ENCODE measurements at places on chromosomes 1 and 21.
A peak's percentile ranks its signal among the peaks of the same experiment; 100 is the strongest.

DNA sequence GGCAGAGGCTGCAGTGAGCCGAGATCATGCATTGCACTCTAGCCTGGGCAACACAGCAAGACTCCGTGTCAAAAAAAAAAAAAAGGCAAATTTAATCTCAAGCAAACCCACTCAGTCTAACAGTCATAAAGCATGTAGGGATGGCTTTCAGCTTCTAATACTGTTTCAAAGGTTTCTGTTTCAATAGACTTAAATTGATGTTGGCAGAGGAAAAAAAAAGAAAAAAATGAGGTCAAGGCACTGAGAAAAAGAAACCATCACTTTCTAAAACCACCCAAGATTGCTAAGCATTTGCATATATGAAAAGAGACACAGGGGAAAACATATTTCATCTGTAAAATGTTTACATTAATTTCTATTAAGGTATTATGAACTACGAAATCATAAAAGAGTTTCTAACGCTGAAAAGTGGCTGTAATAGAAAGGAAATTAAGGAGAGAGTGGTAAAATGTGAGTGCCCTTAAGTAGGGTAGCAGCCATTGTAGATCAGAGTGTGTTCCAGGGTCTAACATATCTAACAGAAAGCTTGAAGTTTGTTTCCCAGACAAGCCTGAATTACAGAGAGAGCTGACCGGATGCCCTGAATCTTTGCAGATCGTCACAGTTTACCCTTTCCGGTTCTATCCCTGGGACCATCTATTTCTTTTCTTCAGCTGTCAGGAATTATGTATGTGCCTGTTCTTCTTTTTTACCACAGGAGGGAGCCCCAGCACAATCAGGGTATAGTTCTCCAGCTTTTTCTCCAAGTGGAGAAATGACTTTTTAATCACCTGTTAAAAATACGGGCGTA lies 70.0 kb downstream of the PLD5 start:
- peak; percentile 16 for DNase-seq

DNA sequence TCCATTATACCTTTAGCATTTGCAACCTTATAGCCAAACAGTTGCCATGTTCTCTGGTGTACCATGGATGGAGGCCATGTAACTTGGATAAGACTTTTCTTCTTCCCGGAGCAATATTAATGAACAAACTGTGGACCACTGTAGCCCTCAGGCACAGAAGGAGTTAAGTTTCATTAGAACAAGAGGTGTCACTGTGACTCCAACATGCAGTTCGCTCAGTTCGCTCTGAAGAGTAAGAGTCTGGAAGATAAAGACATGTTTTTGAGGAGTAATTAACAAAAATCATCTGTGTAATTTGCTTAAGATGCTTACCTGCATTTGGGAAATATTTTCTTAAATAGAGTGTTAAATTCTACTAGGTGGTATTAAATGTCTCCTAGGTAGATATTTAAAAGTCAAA lies 4.1 kb downstream of the KIF26B start:
- DNase-seq, result no peak

DNA sequence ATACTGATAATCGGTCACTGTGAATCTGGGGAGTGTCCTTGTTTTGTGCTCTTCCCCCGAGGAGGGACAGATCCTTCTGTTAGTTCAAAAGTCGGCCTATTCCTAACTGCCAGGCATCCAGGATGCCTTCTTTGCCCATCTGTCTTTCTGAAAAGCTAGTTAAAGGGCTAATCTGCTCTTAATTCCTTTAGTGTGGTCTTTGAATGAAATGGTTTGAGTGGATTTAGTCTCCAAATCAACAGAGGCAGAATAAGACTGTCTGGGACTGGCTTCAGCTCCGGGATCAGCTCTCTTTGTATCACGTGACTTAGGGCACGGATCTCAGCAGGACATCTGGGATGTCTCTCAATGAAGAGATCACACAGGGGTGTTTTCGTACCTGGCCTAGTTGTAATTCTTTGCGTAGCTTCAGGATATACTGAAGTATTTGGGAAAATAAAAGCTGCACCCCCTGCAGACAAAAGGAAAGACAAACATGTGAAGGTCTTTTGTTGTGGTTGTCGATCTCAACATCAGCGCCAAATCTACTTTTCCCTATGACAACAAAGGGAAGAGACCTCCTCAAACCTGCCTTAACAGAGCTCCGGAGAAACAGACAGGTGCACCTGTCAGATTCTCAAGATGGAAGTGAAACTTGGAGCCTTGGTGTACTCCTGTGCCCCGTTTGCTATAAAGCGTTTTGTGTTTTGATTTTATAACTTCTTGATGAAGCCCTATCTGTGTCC lies 97.9 kb downstream of the ERG start:
- DNase-seq, result no peak

GRCh38 chr1:2554621-2555387 lies 1.4 kb upstream of the TNFRSF14 start:
- DNase-seq, result no peak

DNA sequence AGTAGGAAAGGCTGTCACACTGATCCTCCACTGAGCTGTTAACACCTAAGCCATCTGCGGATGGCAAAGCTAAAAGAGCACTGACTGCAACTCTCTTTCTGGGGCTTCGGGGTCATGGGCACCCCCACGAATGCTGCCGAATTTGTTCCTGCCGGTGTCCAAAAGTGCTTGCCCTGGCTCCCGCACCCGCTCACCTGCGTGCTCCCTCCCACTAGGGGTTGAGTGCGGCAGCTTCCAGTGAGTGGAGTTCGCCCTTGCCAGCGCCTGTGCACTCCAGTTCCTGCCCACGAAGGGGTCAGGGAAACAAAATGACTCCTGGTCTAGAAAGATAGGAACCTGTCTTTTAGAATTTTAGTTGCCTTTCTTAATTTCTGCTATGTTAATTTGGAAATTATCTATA lies 78.7 kb downstream of the IFI44 start:
- DNase-seq, result no peak

DNA sequence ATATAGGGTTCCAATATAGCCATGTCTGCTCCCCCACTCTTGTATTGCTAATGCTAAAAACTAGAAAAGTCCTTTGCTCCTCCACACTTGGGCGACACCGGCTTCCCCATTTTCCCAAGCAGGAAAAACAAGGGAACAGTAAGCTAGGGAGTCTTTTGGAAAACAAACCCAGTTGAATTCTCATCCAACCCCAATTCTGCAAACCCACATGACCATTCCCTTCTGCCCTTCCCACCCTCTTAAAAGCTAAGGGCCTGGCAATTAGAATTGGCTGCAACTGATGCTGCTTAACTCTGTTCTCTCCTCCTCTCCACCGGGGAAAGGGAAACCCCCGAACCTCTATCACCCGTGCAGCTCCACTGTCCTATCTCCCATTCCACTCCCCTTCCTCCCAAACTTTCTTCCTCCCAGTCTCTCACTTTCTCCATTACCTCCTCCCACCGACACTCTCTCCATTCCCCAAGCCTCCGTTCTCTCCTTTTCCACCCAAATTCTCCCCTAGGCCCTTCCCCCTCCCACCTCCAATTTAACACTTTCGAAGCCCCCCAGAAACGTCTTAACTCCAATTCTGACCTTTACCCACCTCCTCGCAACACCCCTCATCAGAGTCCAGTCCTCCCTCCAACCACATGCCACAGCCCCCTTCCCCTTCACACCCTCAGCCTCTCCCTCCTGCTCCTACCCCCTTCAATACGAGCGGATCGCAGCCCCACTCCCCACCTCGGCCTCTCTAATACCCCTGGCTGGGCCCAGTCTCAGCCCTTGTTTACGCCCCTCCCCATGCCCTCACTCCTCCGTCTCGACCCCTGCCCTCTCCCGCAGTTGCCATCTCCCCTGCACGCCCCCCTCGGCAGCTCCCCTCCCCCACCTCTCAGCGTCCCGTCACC lies 701 bp downstream of the DEDD start:
- DNase-seq, result peak; percentile 33

GRCh38 chr1:24932284-24932683 lies 2.2 kb upstream of the RUNX3 start:
- no peak for DNase-seq

GRCh38 chr1:233478611-233479010 lies 135.3 kb upstream of the KCNK1 start:
- DNase-seq, result no peak

DNA sequence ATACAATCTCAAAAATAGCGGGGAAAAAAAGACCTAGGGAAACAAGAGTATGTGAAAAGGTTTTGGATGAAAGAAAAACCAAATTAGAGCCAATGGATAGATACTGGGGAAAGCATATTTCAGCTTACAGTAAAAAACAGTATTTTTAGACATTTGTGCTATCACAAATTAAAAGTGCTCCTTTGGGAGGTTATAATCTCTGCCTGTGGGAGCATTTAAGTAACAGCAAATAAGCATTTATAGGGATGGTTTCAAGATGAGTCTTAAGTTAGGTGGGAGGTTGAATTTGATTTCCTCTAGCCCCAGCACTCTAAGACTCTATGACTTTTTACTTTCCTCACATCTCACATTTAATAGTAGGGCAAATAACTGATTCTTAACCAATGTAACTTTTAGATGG lies 79.6 kb upstream of the SLFNL1 start:
- no peak for DNase-seq

DNA sequence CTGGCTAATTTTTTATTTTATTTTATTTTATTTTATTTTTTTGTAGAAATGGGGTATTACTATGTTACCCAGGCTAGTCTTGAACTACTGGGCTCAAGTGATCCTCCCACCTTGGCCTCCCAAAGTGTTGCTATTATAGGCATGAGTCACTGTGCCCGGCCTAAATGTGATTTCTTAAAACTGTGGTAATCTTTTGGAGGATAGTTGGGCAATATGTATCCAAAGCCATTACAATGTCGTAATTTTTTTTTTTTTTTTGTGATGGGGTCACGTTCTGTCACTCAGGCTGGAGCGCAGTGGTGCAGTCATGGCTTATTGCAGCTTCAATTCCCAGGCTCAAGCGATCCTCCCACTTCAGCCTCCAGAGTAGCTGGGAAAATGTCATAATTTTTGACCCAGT lies 14.2 kb downstream of the ETV3L start:
- no peak for DNase-seq

GRCh38 chr1:52917156-52917555 lies 4.4 kb downstream of the ECHDC2 start:
- no peak for DNase-seq

DNA sequence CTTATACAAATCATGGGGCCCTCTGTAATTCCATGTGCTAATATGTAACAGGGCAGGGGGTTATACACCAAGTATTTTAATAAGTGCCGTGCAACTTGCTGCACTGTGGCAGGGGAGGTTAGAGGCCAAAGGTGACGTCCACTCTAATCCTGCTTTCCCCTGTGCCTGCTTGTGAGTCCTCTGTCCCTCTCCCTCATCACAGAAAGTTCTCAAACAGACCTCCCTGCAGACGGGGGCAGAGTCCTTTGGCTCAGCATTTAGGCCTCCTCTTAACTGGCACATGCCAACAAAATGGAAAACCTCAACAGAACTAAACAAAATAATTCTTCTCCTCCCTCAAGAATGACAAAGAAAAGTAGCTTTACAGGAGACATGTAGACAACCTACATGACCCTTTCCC lies 2.9 kb downstream of the RXRG start:
- DNase-seq, result no peak

DNA sequence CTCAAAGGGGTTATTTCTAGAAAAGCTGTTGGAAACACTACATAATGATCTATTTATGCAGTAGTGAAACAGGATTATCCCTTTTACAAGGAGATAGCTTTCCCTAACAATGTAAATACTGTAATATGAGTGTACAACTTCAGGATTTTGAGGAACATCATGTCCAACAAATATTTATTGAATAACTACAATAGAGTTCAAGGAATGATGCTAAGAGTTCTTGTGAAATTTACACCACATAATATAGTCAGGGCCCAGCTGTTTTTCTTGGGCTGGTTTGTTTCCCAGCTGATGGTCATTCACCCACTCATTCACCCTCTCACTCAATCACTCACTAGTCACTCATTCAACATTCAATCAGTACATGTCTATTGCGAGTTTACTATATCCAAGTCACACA lies 12.3 kb upstream of the LYPLAL1 start:
- DNase-seq, result no peak

- DNase-seq, result no peak
Observed at GRCh38 chr1:17184161-17184665, 20.7 kb upstream of the PADI1 start.

DNA sequence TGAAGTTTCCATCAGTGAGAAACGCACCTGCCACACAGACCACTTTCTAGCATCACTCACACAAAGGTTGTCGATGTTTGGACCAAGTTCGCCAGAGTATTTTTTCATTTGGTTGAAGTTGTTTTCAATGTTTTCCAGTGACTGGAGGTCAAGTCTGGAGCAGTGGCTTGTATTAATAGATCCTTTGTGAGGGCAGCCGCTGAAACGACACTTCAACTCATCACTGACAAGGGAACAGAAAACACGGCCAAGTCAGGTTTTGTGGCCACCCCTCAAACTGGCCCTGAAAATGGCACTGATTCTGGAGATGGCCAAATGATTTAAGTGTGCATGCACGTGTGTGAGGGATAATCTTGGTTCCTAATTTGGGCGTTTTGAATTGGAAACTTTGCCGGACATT lies 675.6 kb downstream of the SMYD3 start:
- DNase-seq, result no peak

DNA sequence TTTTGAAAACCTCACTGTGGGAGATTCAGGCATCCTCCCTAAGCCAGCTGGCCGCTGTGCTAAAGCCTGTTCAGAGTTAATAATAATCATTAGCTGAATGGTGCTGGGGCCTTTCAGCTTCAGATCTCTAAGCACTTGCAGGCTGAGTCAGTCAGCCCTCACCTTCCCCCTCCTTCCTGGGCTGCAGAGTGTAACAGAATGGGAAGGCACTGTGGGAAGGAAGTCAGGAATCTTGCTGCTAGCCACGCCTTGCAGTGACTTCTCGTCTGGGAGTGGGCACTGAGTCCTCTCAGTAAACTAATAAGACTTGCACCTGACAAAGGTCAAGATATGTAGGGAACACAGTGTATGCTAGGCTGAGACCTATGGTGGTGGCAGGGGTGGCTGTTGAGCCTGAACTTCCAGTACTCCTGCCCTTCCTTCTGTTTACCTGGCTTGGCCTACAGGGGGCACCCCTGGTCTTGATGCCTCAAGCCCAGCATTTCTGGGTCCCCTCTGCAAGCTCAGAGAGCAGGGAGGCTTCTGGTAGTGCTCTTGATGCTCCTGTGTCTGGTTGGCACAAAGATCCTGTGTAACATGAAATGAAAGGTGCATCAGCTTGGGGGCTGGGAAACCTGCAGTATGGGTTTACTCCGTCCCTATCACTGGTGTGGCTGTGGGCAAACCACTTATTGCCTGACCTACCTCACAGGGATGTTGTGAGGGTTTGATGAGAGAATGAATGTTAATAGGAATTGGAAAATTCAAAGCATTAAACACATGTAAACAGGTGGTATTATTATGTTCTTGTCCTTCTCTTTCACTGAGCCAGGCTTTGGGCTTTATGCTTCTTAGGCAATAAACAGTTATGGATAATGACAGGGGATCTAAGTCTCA lies 6.0 kb downstream of the CYB561D1 start:
- DNase-seq, result peak; percentile 73

DNA sequence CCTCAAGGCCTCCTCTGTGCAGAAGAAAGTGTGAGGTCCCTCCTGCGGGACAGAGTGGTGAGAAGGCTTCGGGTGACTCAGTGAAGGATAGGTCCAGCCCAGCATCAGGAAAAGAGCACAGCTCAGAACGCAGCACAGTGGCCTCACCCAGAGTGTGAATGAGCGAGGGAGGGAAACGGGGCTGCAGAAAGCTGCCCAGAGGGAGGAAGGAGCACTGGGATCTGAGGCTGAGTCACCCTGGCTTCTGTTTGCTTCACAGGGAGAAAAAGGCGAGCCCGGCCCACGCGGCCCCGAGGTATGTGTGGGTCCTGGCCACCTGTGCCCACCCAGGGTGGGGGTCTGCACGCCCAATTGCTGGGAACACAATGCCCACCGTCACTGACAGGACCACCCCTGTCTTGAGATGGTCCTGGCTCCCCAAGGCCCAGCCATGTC lies 24.3 kb downstream of the COL6A2 start:
- peak; percentile 93 for DNase-seq

GRCh38 chr1:37995751-37996345 lies 6.0 kb upstream of the SF3A3 start:
- DNase-seq, result peak; percentile 81
